A549 treated with RU486 at 1 μM for 4 hours (cell line): ENCODE measurements at places on chromosomes 6 and 20. TPM values are rescaled to one million over a fixed set of nuclear protein-coding genes. Genes with fewer than 3 reads are reported as not detected.

NRSN1 gene
- total RNA-seq = not detected in 5 replicates

RPN2 gene
- 255 to 276 TPM (median 272 TPM) in 5 replicates for total RNA-seq

UBE2C gene
- 226 to 288 TPM (median 250 TPM) in 5 replicates for total RNA-seq

SYNDIG1 gene
- 1.2 to 2.7 TPM (median 1.8 TPM) in 5 replicates for total RNA-seq

NMBR gene
- total RNA-seq = not detected in 5 replicates

BMP6 gene
- 13.7 to 21.7 TPM (median 20.3 TPM) in 5 replicates for total RNA-seq

CRISP3 gene
- total RNA-seq = 0.06 TPM in 1 of 5 replicates, not detected in the others

GABRR1 gene
- total RNA-seq = not detected in 5 replicates

MYB gene
- 0.35 to 1.3 TPM (median 0.63 TPM) in 5 replicates for total RNA-seq

TCF21 gene
- total RNA-seq = 0.03 to 0.11 TPM (median 0.09 TPM) in 5 replicates

CTAGE9 gene
- total RNA-seq = not detected in 5 replicates

IRAK1BP1 gene
- total RNA-seq = 0.64 to 0.87 TPM (median 0.74 TPM) in 5 replicates

CEP85L gene
- total RNA-seq = 0.49 to 1.8 TPM (median 1.6 TPM) in 5 replicates

EDN1 gene
- total RNA-seq = 39.5 to 47.2 TPM (median 42.8 TPM) in 5 replicates

KIF13A gene
- 17.3 to 22.7 TPM (median 21.0 TPM) in 5 replicates for total RNA-seq

FAXC gene
- 5.1 to 7.1 TPM (median 6.7 TPM) in 5 replicates for total RNA-seq

OR2H1 gene
- total RNA-seq = not detected in 5 replicates

TMEM200A gene
- 0.05 to 0.10 TPM (median 0.07 TPM) in 4 of 5 replicates, not detected in the other for total RNA-seq

PRR18 gene
- total RNA-seq = 0.16 to 0.27 TPM (median 0.23 TPM) in 4 of 5 replicates, not detected in the other

MICA gene
- total RNA-seq = 25.6 to 27.7 TPM (median 26.8 TPM) in 5 replicates

GPR31 gene
- total RNA-seq = not detected in 5 replicates

DACT2 gene
- total RNA-seq = 0.07 to 0.65 TPM (median 0.25 TPM) in 5 replicates
